ENCODE measurements at places on chromosomes 6 and 20.

DNA sequence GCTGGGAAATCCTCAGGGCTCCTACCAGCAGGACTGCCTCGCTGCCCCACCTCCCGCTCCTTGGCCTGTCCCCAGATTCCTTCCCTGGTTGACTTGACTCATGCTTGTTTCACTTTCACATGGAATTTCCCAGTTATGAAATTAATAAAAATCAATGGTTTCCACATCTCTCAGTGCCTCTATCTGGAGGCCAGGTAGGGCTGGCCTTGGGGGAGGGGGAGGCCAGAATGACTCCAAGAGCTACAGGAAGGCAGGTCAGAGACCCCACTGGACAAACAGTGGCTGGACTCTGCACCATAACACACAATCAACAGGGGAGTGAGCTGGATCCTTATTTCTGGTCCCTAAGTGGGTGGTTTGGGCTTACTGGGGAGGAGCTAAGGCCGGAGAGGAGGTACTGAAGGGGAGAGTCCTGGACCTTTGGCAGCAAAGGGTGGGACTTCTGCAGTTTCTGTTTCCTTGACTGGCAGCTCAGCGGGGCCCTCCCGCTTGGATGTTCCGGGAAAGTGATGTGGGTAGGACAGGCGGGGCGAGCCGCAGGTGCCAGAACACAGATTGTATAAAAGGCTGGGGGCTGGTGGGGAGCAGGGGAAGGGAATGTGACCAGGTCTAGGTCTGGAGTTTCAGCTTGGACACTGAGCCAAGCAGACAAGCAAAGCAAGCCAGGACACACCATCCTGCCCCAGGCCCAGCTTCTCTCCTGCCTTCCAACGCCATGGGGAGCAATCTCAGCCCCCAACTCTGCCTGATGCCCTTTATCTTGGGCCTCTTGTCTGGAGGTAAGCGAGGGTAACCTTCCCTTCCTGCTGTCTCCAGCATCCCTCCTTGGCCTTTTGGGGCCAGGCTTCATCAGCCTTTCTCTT is at the start of gene CFB:
CFB (plus strand) TSS at position 589 of the 863 bp plus-strand sequence; CDS start at position 716, 127 bp downstream.
- DNase-seq: no peak

GRCh38 chr6:128240024-128240428 is 280.4 kb downstream of the PTPRK start:
- no peak for DNase-seq

- no peak for DNase-seq
Observed at GRCh38 chr20:17376031-17376430, 149.2 kb downstream of the PCSK2 start.

DNA sequence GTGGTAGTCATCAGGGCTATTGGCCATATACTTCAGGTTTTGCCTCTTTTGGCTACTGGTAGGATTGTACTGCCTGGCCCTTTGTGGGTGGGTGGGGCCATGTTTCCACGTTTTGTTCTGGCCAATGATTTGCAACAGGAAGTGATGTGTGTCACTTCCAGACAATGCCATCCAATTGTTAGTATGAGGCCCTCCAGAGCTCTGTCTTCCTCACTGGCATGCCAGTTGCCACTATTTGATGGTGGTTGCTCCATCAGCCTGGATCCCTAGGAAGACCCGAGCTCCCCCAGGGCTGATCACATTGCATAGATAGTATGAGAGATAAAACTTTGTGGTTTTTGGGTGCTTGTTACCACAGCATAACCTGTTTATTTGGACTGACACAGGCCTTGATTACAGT is 7.7 kb upstream of the LRRN4 start:
- DNase-seq: no peak
